ENCODE measurements at places on chromosomes 3 and 15.

- DNase-seq = no peak
These were observed 19.4 kb downstream of the NEK10 start for GRCh38 chr3:27349832-27350231.

DNA sequence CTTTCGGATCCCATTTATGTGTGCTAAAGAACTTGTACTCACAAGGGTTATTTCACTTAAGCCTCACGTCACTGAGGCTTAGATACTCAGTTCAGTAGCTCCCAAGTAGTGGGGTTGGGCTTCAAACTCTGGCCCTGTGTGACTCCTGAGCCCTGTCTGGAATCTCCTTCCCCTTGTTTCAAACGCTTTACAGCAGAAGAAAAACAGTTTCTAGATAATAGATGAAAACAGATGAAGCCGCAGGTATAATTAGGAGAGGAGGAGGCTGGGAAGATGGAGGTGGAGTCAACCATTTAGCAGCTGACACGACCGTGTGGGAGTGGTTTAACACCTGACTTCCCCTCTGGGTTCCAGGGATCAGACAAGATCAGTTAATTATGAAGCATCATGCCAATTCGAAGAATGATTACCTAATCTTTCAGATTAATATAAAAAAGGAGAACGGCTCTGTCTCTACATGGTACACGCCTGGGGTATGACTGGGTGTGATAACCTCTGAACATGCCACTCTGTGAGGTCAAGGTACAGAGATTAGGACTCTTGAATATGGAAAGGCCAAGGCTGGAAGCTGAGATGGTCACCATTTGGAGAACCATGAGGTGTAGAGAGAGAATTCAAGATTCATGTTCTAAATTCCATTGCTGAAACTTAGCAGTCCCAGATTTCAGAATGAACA is 31.1 kb downstream of the TPM1 start:
- DNase-seq = peak; percentile 67

DNA sequence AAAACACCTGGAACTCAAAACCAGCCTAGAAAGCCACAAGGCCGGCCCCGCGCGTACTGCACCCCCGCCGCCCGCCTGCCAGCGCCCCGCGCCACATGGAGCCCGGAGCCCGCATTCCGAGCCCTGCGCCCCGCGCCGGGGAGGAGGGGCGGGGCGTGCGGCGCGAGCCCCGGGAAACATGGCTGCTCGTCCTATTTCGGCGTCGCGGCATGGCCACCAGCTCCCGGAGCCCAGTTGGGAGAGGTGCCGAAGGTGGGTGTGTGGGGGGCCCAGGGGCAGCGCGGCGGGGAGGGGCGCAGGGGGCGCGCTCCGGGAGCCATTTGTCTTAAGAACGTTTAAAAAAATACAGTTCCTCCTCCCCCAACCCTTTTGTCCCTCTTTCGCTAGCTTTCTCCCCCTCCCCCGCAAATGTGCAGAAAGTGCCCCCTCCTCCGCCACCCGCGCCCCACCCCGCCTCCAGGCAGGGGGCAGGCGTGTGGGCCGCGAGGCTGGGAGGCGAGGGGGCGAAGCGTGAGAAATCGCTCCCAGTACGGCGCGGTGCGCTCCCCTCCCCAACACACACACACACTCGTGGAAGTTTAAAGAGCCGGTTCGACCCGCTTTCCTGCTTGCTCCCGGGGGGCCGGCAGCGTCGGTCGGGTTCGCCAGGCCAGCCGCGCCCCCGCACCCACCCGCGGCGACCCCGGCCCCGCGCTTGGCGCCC is 2.5 kb downstream of the ANP32A start:
- DNase-seq = peak; percentile 85

GRCh38 chr3:42688016-42688415 is 2.7 kb downstream of the KLHL40 start:
- DNase-seq = no peak

- no peak for DNase-seq
These were observed 10.5 kb upstream of the SCAANT1 start for GRCh38 chr3:63922491-63923199.

DNA sequence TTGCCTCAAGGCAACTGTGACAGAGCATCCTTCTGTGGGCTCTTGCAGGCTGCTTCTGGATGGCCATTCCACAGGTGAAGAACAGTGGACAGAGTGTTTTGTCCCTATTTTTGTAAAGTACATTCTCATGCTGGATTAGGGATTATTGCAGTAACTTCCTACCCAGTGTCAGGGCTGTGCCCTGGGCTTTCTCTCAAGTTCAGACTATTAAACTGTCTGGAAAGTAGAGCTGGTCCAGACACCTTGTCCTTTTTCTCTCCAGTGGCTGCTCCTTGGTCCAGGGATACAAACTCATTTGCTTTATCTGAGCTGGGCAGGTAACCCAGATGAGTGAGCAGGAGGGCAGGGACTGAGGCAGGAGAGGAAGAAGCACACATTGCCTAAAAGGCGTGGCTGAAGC is 37.4 kb upstream of the AGBL1 start:
- DNase-seq = no peak

DNA sequence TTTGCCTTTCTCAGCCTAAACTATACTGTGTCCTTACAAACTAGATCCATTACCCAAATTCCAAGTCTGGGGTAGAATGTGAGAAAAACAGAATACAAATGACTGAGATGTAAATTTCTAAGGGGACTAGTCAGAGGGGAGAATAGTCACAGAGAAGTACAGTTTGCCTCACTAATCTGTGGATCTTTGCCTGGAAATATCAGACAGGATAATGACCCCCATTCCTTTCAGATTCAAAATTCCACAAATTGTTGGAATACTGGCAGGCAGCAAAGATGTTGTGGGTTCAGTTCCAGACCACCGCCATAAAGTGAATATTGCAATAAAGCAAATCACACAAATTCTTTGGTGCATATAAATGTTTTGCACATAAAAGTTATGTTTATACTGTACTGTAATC is 762.8 kb upstream of the NR2F2 start:
- DNase-seq = peak; percentile 88

DNA sequence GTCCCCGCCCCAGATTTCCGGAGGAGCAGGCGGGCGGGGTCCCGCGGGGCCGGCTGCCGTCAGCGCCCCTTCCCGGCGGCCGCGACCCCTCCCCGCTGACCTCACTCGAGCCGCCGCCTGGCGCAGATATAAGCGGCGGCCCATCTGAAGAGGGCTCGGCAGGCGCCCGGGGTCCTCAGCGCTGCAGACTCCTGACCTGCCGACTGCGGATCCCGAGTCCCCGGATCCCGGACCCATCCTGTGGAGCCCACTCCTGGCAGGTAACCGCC is at the start of gene TRH:
Gene TRH, plus strand, starts transcription at position 157 of the 269 bp plus-strand sequence. CDS start 1,097 bp downstream, outside the sequence.
- DNase-seq = no peak

- DNase-seq = peak; percentile 52
These were observed 27.6 kb upstream of the VEPH1 start for GRCh38 chr3:157530637-157531300.

DNA sequence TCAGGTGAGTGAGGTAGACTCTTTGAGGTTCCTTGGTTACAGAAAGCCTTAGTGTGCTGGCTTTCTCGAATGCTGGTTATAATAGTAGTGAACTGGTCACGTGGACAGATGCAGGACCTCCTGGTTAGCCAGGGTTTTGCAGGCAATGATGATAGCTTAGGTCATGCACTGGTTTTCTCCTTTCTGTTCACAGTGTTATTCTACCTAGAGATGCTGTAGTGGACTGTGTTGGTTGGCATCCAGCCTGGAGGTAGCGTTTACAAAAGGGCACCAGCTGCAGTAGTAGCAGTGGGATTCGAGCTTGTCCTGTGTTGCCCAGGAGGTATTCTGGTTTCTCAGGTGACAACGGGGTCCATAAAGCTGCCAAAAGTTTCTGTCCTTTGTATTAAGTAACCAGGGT is 27.0 kb downstream of the PCCB start:
- DNase-seq = no peak

- peak; percentile 53 for DNase-seq
These were observed 146.6 kb downstream of the TBL1XR1 start for GRCh38 chr3:177050501-177051237.
